Suppressor macrophage treated with lipopolysaccharide for 1 hour (primary cell): ENCODE measurements at places on chromosomes 11 and 22.

- DNase-seq: no peak
Measured at GRCh38 chr22:42335839-42336378, 65.5 kb upstream of the TCF20 start.

- DNase-seq: no peak
Measured at GRCh38 chr11:132409573-132410355, 1039.3 kb downstream of the NTM start.

- no peak for DNase-seq
Measured at GRCh38 chr11:19344661-19345518, 104.1 kb upstream of the E2F8 start.

DNA sequence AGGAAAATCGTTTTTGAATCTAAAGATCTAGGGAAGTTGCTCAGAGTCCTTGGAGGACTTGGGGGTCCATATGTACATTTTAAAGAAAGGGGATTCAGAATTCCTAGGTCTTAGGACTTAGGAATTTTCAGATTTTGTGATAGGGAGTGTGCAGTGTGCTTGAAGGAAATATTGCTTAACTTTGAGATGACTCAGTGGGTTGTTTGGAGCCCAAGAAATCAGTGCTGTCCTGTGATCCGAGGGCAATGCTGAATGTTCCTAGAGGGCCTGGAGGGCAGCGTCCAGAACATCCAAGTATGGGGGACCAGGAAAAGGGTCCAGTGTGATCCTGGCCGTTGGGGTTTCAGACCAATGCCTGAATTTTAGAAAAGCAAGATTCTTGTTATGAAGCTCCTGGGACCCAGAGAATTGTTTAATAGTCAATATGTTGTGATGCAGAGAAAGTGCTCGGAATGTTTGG, 3.1 kb upstream of the IGF2 start:
- peak; percentile 78 for DNase-seq

DNA sequence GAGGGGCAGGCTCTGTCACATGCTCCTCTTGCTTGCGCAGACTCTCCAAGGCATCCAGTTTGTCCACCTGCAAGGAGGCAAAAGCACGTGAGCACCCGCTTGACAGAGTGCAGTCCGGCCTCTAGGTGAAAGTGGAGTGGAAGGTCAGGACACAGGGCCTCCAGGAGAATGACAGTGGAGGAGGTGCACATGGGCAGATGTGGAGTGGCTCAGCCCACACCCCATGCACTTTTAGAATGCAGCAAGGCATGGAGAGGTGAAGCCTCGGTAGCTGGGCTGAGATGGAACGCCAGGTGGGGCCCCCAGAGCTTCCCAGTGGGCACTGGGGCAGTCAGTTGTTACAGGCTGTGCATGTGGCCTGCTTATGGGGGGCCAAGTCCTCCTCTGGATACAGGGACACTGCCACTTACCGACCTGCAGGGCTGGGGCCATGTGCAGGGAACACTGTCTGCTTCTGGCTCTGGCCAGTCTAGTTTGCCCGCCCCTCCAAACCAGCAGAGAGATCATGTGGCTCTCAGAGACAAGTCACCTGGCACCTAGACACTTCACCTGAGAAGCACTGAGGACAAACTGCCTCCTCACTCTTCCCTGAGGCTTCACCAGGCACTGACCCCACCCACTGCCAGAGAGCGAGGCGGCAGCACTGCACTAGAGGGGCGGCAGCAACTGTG, 2.3 kb upstream of the SLC25A1 start:
- no peak for DNase-seq

- DNase-seq: no peak
Measured at GRCh38 chr11:114607753-114608459, 12.3 kb upstream of the NXPE4 start.

- no peak for DNase-seq
Measured at GRCh38 chr22:47561766-47562165, 799.3 kb downstream of the TBC1D22A start.

DNA sequence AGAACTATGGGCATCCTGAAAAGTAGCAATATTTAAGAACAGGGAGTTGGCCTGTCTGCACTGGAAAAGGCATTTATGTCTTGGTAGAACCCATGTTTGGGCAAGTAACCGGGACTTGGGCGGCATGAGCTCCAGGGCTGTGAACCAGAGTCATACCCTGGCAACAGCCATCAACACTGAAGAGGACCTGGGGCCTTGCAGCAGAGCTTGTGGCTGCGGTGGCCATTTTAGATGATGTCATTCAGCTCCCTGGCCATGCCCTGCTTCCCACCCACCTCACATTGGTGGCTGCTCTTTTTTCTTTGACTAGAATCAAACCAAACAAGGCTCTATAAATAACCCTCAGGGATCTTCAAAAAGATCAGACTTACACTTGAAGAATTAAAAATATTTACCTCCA, 26.6 kb downstream of the EHF start:
- DNase-seq: no peak

- peak; percentile 18 for DNase-seq
Measured at GRCh38 chr22:42319386-42319785, 48.9 kb upstream of the TCF20 start.

DNA sequence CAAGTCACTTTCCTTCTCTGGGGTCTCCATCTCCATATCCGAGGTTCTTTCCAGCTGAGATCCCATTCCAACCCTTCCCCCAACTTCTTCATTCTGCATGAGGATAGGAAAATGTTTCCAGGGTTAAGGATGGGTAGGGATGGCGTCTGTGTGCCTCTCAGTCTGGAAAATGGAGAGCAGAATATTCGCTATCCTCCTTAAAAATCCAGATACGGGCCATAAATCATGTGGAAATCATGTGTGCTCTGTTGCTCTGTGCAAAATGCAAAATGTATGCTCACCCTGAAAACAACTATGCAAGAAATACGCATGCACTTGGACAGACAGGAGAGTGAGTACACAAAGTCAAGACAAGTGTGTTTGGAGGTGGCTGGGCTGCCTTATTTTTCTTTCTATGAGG, 3.2 kb downstream of the CREB3L1 start:
- no peak for DNase-seq

GRCh38 chr11:83063073-83063754, 8.5 kb downstream of the RAB30 start:
- DNase-seq: no peak

DNA sequence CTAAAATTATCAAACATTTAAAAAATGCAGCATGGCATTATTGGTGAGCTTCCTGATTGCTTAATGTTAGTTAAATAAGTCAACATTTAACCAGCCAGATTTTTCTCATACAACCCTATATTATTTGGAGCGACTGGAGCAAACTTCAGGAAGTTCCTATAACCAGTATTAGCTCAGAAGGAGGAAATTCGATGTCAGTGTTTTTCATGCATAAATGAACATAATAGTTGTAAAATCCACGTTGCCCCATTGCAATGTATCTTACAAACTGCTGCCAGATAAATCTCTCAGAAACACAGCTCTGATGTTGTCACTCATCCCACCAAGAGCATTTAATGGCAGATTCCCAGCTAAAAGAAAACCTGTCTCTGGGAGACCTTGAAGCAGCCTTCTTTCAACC, 278.5 kb downstream of the CASP12 start:
- no peak for DNase-seq

DNA sequence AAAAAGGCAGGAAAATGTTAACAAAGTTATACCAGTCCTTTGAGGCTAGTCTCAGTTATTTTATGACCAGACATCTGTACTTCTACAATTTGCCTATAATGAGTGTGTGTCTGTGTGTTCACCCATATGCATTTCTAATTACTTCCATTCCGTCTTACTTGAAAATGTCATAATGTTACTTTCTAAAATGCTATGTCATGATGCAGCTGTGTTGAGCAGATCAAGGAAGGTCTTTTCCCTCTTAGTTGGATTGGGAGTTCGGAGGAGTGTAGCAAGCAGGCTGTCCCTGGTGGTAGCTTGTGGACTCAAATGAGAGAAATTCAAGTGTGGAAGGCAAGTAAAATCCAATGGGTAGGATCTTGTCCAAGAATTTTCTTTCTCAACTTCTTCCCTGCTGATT, 3.0 kb downstream of the SNX19 start:
- no peak for DNase-seq

DNA sequence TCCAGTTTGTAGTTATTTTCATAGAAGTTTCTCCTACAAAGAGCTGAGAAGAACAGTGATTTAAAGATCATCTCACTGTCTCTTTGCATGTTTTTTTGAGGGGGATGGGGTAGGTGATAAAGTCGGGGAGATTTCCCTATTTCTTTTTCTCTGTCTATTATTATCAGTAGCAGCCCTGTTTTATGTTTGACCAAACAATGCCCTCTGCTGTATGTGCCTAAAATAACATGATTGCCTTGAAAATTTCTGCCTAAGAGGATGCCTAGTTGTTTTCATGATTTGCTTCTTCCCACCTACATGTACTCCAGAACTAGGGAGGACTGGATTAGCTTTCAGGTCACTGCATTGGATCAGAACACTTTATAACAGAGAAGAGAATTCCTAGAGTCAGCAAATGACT, 1330.2 kb downstream of the LRRC4C start:
- no peak for DNase-seq

DNA sequence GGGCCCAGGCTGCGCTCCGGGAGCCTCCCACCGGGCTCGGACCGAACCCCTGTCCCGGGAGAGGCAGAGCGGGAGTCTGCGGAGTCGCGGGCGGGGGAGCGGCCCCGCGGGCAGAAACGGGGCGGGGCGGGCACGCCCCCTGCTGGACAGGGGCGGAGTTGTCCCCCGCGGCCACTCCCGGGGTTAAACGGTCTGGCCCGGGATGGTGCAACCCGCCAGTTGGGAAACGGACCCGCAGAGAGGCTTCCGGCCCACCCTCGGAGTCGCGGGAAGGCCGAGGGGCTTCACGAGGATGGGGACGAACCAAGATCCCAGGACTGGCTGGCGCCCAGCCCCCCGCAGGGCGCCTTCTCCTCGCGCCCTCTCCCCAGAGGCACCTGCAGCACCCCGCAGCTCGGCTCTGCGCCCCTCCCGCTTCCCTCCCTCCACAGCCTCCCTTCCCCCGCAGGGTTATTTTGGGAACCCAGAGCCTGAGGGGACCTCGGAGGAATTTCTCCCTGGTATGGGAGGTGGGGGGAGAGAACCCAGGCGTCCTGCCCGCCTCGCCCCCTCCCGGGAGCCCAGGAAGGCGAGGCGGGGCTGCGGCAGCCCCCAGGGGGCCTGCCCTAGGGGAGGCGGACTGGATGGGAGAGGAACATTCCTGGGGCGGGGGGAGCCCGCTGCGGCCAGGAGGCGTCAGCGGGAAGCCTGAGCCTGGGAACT, 902 bp downstream of the RASGRP2 start:
- peak; percentile 91 for DNase-seq

DNA sequence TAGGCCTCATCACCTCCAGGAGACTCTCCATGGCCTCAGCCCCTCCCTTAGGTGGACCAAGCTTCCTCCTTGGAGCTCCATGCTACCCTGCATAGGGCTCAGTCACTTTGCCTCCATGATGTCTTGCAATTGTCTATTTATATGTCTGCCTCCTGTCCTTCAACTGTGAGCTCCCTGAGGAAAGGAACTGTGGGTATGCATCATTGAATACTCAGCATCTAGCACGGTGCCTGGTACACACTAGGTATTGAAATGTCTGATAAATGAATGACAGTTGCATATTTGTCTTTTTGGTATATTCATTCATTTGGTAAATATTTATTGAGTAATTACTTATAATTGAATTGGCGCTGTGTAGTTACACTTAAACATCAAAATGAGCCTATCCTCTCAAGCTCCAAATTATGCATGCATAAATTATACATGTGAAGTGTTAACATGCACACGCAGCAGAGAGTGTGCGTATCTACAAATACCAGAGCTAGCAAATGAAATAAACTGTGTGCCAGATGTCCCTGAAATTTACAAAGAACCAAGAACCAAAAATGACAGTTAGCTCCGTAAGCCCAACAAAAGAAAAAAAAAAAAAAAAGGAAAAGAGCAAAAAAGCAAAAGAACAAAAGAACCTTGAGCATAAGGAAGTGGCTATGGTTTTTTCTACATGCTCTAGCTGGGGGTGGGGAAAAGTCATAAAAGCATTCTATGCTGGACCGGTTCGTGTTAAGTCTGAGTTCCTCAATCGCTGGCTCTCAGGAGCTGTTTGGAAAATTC, 25.2 kb downstream of the GRAP2 start:
- DNase-seq: peak; percentile 51

DNA sequence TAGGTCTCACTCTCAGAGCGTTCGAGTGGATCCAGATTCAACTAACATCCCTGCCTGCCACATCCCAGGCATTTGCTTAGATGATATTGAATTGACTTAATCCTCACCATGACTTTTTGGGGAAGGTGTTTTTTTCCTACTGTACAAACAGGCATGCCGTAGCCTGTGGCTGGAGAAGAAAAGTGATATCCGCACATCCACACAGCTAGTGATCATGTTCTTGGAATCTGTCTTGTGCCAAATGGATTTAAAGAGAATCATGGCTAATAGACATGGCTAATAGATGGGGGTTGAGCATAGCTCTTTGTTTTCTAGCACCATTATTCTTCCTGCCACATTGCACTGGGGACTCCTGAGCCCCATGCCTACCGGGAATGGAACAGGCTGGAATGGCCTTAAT, 82.1 kb upstream of the THY1 start:
- DNase-seq: no peak

GRCh38 chr22:29330753-29331152, 15.3 kb upstream of the RASL10A start:
- no peak for DNase-seq

DNA sequence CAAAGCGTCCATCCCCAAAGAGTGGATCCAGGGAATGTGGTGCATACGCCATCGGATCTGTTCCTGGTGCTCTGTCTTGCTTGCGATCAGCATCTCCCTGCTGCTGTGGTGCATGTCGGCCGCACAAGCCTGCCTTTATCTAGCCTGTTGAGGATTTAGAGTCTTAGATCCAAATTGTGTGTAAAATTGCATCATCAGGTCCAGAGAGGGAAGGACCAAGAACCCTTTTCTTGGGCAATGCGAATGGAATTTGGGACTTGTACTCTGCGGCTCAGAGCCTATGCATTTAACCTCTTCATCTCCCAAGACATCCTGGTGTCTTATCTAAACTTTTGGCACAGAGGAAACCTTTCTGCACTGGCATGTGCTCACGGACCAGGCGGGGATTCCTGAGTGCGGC, 1238.7 kb downstream of the TBC1D22A start:
- no peak for DNase-seq

- peak; percentile 85 for DNase-seq
Measured at GRCh38 chr11:2932850-2933251, 3.6 kb upstream of the PHLDA2 start.

- DNase-seq: no peak
Measured at GRCh38 chr11:36239636-36240035, 49.6 kb downstream of the COMMD9 start.

DNA sequence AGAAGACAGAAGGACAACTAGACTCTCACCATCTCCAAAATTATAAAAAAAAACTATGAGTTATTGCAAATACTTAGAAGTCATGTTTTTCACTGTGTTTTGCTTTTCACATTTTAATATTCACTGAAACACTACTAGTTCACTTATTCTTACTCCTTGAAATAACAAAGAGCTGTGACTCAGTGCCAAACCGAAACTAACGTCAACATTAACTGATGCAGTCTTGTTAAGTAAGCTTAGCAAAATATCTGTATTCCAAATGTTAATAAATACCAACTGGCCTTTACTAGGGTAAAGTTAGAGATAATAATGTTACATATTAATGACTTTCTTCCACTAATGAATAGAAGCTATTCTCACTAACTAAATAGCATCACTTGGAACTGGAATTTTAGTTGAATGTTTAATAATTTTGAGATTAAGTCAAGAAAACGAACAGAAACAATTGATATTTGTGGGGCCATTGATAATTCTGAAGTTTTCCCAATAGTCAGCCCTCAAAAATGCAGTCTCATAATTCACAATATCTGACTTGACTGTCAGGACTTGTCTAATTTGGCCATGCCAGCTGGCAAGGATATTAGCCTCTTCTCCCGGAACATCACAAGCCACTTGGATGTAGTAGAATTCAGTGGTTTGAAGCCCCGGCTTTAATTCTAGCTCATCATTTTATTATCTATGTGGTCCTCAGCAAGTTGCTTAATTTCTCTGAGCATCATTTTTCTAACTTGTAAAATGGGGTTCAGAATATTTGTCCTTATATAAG, 230.1 kb upstream of the DDI1 start:
- no peak for DNase-seq
